Stimulated activated CD4-positive, alpha-beta T cell treated with anti-CD3 and anti-CD28 coated beads, Interleukin-4, amount 100 ng/mL, for 4 hours (primary cell): ENCODE measurements at places on chromosomes 13 and 19.

DNA sequence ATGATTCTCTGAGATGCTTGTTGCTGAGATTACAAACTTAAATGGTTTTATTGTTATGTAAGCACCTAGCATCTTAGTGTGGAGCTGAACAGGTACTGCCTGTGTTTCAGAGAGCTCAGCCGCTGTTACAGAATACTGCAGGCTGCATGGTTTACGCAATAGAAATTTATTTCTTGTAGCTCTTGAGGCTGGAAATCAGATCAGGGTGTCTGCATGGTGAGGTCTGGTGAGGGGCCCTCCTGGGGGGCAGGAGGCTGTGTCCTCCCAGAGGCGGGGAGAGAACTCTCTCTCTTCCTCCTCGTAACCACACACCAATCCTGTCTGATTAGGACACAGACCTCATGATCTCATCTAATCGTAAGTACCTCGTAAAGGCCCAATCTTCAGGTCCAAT lies 13.1 kb downstream of the ATP11A start:
- DNase-seq = no peak

- no peak for DNase-seq
Observed at GRCh38 chr13:83819611-83820010, 62.7 kb downstream of the SLITRK1 start.

- DNase-seq = no peak
Observed at GRCh38 chr19:19662871-19663255, 613 bp downstream of the ATP13A1 start.

DNA sequence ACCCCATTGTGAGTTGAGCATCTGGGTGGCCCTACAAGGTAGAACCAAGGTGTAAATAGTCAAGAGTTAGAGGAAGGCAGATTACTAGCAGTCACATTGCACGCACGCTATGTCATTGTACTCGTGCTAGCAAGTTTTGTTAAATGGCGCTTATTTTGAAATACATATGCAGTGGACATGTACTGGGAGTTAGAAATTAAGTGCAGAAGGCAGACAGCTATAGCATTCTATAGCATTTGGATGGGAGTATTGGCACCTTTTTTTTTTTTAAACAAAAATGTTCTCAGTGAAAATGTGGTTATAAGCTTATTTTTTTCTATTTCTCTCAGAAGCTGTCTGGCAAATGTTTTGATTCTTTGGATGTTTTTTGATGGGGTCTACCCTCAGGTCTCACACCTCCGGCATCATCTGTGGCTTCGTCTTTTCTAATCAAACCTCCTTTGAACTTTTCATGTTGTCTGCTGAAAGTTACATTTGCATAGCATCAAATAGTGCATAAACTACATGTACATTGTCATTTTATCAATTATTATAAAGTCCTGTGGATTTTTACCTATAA lies 68.1 kb downstream of the ARHGEF7 start:
- no peak for DNase-seq

- no peak for DNase-seq
Observed at GRCh38 chr13:29853131-29853530, 2.7 kb upstream of the UBL3 start.

DNA sequence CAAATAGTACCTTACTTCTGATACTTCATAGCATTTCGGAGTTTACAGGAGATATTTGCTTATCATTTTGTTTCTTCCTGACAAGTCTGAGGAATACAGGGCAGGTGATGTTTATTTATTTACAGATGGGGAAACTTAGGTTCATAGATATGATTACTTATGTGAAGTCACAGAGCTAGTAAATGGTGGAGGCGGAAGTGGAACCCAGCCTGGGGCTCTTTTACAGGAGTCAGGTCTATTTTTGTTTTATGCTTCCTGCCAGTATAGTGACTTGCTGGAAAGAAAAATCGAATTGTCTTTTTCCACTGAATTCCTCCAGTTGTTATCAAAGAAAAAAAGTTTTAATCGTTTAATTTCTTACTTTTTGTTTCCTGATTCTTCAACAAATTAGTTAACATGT lies 66.5 kb downstream of the DGKH start:
- DNase-seq = no peak

DNA sequence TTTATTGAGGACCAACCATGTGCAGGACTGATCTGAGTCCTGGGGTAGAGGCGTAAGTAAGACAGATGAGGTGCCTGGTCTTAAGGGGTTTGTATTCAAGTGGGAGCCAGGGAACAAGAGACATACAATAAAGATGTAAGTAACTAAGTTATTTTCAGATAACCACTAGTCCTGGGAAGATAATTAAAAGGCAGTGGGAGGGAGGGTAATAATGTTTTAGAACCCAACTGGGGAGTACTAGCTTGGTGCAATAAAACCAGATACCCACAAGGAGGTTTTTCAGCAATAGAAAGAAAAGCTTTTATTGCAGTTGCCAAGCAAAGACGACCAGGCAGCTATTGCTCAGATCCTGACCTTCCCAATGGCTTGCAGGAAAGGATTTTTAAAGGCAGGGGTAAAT lies 893.7 kb downstream of the UQCRFS1 start:
- no peak for DNase-seq

DNA sequence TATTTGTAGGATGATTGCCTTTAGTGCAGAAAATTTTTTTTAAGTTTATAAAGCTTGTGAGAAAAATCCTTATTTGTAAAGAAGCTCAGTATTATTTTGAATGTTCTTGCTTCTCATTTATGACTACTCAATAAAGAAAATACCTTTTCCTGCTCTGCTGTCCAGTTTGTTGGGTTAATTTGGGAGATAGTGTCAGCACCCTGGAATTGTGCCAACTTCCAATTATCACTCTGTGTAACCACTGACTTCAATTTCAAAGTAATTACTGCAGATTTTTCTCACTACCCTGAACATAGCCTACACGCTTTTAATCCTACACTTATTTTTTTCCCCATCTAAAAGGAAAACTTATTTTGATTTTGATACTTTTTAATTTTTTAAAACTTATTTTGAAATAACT lies 93.1 kb downstream of the GGACT start:
- DNase-seq = no peak

- no peak for DNase-seq
Observed at GRCh38 chr13:27954406-27954851, 14.7 kb downstream of the CDX2 start.

- no peak for DNase-seq
Observed at GRCh38 chr13:33174491-33174890, 111.1 kb downstream of the STARD13 start.

GRCh38 chr13:100987948-100988347 lies 313.4 kb upstream of the TMTC4 start:
- DNase-seq = no peak

GRCh38 chr13:51324714-51325420 lies 14.6 kb upstream of the SERPINE3 start:
- no peak for DNase-seq

GRCh38 chr19:53912653-53913052 lies 3.6 kb downstream of the CACNG7 start:
- DNase-seq = no peak

GRCh38 chr19:34319230-34319585 lies 45.8 kb upstream of the GPI start:
- no peak for DNase-seq

GRCh38 chr19:27792576-27793127 lies 1420.3 kb downstream of the UQCRFS1 start:
- DNase-seq = no peak

- no peak for DNase-seq
Observed at GRCh38 chr13:97026531-97027161, 32.4 kb upstream of the OXGR1 start.

GRCh38 chr13:49953560-49953959 lies 17.4 kb upstream of the SPRYD7 start:
- DNase-seq = no peak

GRCh38 chr13:98060282-98060681 lies 82.6 kb upstream of the FARP1 start:
- no peak for DNase-seq

- DNase-seq = no peak
Observed at GRCh38 chr13:46759846-46760245, 37.1 kb downstream of the ESD start.

DNA sequence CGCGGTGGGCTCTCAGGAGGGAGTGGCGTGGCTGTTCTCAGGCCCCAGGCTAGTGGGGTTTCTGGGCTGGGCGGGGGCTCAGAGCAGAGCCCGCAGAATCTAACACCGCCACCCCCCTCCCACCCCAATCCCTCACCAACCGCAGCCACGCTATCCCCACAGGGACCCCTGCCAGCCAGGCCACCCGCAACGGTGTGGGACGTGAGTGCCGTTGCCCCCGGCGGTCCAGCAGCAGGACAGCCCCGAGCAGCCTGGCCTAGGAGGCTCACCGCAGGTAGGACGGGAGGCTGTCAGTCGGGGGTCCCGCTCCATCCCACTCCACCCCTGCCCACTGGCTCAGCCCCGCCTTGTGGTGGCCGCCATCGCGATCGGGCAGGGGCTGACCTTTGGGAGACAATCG lies at the start of gene NTN5:
TSS of gene NTN5 (minus strand) at position 24 of the 400 bp plus-strand sequence. CDS start 2,031 bp downstream, outside the sequence.
- no peak for DNase-seq

- no peak for DNase-seq
Observed at GRCh38 chr13:103066781-103067345, 646 bp upstream of the SLC10A2 start.

DNA sequence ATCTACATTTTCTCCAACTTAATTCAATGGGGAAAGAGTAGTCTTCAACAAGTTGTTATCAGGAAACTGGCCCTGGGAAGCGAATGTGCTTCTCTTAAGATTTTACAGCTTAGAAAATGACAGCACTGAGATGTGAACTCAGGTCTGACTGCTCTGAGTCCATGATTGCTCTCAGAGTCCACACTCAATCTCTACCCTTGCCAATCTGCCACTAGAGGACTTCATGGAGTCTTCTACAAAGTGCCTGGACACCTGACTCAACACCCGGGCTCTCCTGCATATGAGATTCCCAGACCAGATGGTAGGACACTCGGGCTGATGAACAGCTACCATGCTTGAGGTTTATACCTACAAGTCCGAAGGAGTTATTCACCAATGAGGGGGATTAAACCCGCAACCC lies 74.8 kb downstream of the ABCC4 start:
- no peak for DNase-seq

DNA sequence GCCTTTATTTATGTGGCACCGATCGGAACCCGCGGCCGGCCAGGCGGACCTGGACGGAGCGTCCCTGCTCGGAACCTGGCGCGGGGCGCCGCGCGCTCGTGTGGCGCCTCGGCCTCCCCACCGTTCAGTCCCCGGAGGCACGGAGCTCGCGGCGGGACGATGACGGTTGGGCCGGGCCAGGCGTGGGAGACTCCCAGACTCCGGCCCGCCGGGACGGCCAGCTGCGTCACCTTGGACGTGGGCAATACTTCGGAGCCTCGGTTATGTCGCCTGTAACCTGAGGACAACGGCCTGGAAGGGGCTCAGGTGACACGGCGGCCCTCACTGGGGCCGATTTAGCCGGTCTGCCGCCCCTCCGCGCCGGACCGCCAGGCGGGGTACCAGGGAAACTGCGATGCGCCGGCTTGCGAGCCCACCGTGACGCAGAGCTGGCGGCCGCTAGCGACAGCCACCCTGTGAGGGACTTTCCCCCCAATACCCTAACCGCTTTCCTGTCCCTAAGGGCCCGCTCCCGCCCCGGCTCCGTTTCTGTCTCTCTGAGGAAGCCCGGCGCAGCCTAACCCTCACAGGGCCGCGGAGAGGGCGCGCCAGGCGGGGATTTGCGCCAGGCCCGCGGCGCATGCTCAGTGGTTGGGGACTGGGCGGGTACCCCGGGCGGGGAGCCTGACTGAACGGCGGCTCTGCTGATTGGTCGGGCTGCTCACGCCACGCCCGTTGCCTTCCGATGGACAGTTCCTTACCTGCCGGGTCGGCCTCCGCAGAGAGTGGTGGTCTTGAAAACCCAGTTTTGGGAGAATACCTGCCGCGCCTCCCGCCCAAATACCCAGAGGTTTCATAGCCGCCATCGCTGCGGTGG lies 109.5 kb upstream of the DOCK9 start:
- DNase-seq = peak; percentile 93

- DNase-seq = no peak
Observed at GRCh38 chr19:15644066-15644741, 3.5 kb downstream of the CYP4F3 start.
